ENCODE measurements at places on chromosomes 7 and 10.

- DNase-seq, result peak; percentile 26
Measured at GRCh38 chr7:141754939-141755338, 9.0 kb upstream of the TAS2R3 start.

DNA sequence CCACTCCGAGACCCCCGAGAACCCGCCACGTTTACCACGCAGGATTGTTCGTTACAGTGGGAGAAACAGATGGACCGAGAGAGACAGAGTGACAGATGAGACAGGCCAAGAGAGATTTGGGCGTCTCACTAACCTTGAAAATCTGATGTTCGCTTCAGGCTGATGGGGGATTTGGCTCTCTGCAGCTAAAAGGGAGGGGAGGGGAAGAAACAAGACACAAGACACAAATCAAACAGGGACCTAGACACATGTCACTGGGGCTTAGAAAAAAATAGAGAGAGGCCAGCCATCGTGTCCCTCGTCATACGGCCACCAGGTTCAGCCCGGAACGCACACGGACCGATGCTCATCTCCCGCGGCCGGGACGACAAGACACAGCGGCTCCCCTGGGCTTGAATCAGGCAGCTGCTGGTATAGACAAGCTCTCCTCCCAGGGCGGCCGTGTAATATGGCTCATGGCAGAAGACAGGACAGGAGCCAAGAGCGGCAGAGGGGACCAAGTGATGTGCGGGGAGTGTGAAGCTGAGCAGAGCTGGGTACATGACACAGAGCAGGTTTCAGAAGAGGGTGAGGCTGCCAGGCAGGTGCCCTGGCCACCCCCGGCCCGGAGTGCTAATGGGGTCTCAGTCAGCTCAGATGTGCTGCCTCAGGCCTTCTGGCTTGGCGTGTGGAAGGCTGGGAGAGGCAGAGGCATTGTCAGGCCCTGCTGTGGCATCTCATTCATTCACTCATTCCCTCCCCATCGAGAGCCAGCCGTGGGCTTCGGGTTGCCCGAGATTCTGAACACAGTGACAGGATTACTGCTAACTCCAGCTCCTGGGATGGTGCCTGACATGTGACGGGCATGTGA lies 88.5 kb upstream of the GNA12 start:
- no peak for DNase-seq

- no peak for DNase-seq
Measured at GRCh38 chr10:21021843-21022594, 124.9 kb upstream of the NEBL start.

DNA sequence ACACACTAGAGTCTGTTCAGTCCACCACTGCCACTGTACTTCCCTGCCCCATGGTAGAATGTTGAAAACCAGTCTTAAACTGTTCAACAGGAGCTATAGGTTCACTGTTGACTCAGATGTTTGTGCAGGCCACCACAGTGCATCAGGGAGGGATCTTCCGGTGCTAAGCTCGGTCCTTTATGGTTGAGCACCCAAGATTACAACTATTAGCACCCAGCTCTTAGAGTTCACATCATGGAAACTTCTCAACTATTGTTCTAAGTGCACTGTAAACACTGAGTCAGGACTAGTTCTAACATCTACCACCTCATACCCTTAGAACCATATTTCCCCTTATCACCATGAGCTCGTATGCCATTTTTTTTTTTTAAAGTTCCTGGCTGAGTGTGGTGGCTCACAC lies 97.1 kb upstream of the MXI1 start:
- no peak for DNase-seq

DNA sequence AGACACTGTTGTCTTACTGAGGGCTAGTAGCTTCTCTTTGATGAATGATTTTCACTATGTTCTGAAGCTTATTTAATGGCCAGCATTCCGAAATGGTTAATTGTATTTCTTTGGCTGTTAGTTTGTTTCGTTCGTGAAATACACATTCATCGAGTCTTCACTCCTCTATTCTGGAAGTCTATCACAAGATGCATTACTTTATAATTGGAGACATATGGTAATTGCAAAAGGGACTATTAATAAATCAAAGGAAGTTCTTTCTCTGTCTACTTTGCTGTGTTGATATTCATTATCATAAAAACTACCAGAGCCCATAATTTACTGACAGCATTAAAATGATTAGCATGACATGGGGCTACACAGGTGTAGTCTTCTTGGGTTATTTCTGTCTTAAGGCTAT lies 133.8 kb upstream of the IGFBP3 start:
- DNase-seq, result no peak

DNA sequence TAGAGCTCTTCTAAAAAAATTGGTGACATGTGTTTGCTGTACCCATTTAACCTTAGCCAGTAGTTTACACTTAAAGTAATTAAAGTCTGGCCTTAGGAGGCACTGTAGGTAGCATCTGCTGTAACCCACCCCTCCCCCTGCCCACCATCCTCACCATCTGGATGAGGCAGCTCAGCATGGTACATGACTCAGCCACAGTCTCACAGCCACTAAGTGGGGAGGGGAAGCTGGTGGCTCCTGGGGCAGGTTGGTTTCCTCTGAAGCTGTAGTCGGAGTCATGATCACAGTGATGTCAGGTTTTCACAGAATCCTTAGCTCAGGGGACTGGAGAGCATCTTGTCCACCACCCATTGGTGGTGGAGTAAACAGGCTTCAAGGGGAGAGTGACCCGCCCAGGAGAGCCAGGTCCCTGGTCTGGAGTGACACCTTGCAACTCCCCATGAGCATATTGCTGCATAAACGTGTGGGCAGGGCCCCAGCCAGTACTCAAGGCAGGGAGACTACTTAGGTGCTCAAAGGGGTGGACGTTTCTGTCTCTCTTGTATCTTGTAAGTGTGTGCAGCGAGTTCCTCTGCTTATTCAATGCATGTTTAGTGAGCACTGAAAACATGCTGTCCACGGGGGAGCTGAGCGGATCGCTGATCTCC lies 125.9 kb downstream of the GRK5 start:
- DNase-seq, result peak; percentile 57

- peak; percentile 10 for DNase-seq
Measured at GRCh38 chr10:126592901-126593300, 77.6 kb downstream of the C10orf90 start.

DNA sequence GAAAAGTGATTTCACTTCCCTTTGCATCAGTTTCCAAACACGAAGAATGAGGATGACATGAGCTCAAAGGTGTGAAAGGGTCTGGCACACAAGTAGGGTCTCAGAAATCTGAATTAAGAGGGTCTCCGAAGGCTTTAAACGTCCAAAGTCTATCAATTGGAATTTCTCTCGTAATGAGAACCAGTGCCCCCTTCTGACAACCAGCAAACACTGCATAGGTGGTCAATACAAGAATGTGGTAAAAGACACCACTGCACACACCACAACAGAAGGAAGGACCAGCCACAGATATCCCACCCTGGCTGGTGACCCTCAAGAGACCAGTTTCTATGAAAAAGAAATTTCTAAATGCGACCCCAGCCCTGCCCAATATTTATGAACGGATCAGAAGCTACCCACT lies 78.1 kb downstream of the CALN1 start:
- DNase-seq, result no peak

- DNase-seq, result no peak
Measured at GRCh38 chr7:48011323-48011722, 17.6 kb downstream of the SUN3 start.

- no peak for DNase-seq
Measured at GRCh38 chr10:129730272-129730992, 233.6 kb downstream of the EBF3 start.

- no peak for DNase-seq
Measured at GRCh38 chr10:17655567-17656146, 11.7 kb downstream of the STAM start.

GRCh38 chr7:132152131-132152889 lies 424.0 kb downstream of the PLXNA4 start:
- DNase-seq, result no peak

- no peak for DNase-seq
Measured at GRCh38 chr10:119619215-119619614, 22.5 kb upstream of the TIAL1 start.

DNA sequence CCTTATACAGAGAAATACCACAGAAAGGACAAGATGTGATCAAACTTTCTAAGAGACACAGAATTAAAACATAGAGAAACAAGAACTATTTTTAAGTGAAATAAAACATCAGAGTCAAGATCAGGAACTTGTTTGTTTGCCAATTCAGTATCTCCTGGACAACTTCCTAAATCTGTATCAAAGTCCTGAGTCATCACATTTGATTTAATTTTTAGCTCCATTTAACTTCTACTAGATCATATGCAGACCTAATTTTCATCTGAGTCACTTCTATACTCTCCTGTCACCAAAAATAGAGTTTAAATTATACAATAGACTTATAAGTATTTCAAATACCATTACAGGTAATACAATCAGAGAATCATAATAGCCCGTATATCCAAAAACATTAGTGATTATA lies 268.1 kb downstream of the PRKG1 start:
- DNase-seq, result no peak

GRCh38 chr10:18238870-18239485 lies 98.8 kb downstream of the CACNB2 start:
- peak; percentile 26 for DNase-seq

- no peak for DNase-seq
Measured at GRCh38 chr7:158138329-158138597, 449.4 kb downstream of the PTPRN2 start.

DNA sequence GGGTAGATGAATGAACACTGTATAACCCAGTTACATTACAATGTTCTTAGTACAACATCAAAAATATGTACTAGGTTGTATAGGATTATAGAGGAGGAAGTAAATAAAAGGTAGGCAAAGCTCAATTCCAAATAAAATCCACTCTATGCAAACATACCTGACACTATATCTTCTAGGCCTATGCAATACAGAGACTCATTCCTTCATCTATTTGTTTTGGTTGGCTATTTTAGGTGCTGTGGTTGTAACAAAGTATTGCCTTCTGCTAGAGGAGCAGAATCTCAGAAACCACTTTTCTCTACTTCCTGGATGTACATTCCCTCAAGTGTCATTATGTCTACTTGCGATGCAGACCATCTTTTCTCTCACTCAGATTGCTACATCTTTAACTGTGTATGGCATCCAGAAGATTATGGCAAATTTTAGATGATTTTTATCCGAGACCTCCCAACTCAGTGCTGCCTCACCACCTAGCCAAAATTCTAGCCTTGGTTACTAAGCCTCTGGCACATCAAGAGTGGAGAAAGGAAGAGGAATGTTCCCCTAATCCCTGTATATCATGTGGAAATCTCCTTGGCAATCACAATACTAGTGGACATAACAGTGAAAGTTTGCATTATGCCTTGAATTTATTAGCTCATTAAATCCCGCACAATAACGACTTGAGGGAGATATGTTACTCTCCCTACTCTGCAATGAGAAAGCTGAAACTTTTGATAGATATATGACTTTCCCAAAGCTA lies 5.5 kb upstream of the TFPI2 start:
- no peak for DNase-seq

GRCh38 chr10:91683975-91684374 lies 51.1 kb upstream of the PPP1R3C start:
- DNase-seq, result no peak

GRCh38 chr10:71974489-71975021 lies 10.4 kb downstream of the CHST3 start:
- peak; percentile 59 for DNase-seq

DNA sequence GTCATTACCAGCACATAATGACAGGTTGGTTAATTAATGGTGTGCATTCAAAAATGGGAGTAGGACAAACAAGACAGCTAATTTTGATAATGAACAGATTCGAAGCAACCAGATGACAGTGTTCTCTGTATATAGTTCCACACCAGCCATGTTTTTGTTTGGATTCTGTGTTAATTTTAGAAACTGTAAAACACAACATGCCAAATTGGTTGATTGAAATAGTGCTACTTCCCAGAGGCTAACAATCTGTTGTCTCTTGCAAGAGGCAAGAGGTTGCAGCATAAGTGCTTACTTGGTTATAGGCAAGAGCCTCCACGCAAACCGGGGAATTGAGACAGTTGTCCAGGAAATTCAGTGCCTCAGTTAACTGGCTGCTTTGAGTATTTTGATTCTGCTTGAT lies 170.2 kb upstream of the HABP2 start:
- peak; percentile 26 for DNase-seq

GRCh38 chr10:126243306-126243705 lies 145.0 kb downstream of the ADAM12 start:
- DNase-seq, result no peak

- DNase-seq, result no peak
Measured at GRCh38 chr10:43338117-43338516, 33.3 kb upstream of the FXYD4 start.

DNA sequence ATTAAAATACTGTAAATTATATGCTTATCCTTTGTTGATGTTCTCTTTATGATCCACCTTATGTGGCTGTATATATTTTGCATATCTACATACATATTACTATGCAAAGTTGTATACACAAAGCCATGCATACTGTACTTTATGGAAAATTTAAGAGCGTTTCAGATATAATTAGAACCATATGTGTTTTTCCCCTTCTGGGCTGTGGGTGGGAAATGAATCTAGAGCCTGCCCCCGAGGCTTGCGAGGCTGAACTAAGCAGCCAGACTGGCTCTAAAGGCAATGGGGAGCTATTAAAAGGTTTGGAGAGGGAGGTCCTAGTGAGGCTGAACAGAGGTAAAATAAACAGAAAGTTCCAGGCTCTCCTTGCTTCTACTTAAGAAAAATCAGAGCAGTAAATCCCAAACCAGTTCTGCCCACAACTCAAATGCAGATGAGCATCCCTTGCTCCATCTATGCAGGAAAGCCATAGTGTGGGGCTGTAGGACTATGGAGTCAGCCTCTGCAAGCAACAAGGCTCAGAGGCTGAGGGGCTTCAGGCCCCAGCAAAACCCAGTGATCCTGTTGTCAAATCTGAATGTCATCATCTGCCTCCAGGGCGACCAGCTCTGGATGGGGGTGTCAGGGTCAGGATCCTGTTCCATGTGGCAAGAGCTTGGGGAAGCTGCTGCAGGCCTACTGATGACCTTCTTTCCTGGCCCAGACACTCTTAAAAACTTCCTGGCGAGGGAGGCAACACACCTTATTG lies 14.1 kb upstream of the DDIT4 start:
- DNase-seq, result no peak
